ENCODE measurements at places on chromosomes 13 and 19.

DNA sequence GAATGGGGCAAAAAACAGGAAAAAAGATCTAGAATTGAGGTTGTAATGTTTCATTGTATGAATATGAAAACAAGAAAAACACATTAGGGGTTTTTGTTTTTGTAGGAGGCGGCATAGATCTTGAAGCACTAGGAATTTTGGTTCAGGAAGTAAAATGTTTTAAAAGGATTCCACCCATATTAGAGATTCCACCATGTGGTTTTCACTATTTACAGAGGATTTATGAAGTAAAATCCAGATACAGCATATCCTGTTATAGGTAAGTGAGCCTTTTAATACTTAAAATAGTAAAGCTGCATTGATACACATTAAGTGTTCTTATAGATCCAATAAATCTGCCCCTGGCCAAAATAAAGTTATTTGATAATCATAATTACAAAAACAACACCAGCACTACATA, 61.4 kb downstream of the MICU2 start:
- no peak for DNase-seq

DNA sequence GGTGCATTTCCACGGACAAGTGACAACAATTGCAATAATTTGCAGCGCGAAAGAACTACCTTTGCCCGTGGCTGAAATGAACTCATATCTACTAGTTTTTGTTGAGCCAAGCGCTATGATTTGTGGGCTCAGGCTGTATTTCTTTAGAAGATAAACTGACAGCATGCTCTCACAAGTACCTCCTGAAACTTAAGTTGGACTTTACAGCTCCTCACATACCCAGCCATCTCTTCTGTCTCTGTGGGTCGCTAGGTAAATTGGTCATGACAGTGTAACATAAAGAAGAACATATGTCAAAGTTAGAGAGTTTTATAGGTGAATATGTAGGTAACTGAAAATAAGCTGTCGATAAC, 839 bp downstream of the COG6 start:
- no peak for DNase-seq

- no peak for DNase-seq
These were observed 14.7 kb upstream of the CEACAM6 start for GRCh38 chr19:41740415-41741243.

GRCh38 chr13:107117327-107118012, 549.5 kb upstream of the ARGLU1 start:
- DNase-seq, result peak; percentile 23

DNA sequence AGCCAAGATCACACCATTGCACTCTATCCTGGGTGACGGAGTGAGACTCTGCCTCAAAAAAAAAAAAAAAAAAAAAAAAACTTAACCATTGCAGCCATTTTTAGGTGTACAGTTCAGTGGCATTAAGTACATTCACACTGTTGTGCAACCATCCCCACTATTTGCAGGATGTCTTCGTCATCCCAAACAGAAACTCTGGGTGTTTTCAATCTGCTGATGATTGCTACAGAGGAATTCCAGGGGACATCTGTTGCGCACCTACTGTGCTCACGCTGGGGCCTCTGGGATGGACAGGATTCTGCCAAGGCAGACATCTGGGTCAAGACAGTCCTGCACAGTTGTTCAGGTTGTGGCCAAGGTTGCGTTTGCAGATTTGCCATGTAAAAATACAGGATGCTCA, 2.4 kb upstream of the APOC4 start:
- no peak for DNase-seq

GRCh38 chr13:98681049-98681448, 71.4 kb downstream of the SLC15A1 start:
- DNase-seq, result no peak

DNA sequence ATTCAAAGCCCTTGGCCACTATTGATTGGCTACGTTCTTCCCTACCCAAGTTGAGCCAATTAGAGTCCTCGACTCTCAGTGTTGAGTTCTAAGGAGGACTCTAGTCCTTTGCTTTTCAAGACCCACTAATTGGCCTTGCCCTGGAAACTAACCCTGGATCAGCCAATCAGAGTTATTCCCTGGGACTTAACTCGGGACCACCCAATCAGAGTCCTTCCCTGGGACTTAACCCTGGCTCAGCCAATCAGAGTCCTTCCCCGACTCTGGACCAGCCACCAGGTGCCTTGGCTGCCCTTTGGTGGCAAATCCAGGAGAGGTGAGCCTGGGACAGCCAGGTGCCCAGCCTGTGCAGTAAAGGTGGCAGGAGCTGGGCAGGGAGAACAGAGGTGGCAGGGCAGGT, 28.7 kb downstream of the ATP8B3 start:
- no peak for DNase-seq

DNA sequence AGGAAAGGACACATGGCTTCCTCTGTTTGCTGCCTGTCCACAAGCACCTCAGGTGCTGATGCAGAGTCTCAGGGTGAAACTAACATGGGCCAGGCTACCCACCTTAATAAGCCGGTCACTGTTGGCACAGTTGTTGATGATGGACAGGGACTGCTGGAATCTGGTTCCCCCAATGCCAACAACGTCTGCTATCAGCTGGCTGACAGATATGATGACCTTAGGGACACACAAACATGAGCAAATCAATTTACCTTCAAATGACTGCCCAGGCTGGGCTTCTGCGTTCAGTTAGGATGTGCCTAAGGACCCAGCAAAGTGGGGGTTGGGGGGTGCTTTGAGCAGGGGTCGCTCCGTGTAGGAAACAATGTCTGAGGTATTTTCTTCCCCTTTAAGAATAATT, 77.1 kb upstream of the SLC15A1 start:
- DNase-seq, result no peak

DNA sequence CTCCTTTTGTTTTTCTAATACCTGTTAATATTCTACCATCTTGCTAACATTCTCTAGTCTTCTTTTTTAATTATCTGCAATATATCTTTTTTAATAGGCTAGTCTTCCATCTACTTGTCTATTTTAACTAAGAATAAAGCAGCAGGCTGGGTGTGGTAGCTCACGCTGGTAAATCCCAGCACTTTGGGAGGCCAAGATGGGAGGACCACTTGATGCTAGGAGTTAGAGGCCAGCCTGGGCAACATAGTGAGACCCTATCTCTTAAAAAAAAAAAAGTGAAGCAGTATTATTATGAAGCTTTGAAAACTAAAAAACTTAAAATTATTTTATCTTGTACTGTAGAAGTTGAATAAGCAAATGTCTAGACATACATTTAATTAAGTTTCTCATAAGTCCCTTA, 3.3 kb downstream of the UTP14C start:
- no peak for DNase-seq

GRCh38 chr13:80979035-80979641, 638.2 kb upstream of the SPRY2 start:
- peak; percentile 41 for DNase-seq

DNA sequence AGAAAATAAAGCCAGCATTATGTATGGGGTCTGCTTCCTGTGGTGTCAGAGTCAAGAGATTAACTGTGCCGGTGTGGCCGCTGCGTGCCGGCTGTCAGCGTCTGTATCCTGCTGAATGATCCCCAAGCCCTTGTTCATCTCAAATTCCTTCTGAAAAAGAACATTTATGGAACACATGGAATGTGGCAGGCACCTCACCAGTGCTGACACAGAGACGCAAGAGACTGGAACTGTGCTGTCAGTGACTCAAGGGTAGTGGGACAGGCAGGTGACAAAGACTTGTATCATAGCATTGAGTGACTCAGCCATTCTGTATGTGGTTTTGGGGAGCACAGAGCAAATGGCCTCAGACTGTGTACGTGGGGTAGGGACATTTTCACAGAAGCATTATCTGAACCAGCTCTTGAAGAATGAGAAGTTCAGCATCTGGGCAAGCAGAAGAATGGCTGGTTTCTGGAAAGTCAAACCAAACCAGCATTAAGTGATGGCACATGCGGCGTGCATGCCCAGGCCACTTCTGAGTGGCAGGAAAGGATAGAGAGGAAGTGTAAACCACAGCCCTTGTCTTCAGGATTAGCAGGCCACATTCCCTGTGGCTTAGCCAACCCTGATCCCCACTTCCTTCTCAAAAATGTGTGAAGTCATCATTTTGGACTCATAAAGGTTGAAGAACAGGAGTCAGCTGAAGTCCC, 54.0 kb upstream of the IRS2 start:
- DNase-seq, result peak; percentile 85

DNA sequence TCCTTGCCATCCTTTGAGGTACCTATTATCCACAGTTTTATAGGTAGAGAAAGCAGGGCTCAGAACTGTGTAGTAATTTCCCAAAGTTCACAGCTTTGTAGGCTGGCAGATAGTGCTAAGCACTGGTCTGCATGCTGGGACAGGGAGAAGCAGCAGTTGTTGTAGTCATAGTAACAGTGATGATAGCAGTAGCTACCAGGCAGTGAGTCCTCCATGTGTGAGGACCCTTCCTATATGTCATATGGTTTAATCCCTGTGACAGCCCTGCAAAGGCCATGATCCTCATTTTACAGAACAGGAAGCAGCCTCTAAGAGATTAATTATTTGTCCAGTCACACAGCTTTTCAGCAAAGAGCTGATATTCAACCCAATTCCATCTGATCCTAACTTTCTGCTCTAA, 21.0 kb downstream of the SERP2 start:
- DNase-seq, result no peak

DNA sequence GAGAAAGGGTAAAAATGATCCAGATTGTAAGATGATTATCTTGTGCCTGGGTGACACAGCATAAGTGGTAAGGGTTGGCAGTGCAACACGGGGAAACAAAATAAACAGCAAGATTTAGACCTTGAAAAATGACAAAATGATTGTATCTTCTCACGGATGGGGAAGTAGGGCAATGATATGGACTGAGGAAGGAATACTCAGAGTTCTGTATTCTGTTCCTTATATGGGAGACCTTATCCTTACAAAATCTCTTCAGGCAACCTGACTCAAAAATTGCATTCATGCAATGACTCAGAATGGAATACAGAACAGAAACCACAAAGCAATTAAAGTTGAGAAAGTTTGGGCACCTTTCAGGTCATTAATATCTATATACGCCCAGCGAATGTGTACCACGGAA, 149.0 kb downstream of the HS6ST3 start:
- no peak for DNase-seq

DNA sequence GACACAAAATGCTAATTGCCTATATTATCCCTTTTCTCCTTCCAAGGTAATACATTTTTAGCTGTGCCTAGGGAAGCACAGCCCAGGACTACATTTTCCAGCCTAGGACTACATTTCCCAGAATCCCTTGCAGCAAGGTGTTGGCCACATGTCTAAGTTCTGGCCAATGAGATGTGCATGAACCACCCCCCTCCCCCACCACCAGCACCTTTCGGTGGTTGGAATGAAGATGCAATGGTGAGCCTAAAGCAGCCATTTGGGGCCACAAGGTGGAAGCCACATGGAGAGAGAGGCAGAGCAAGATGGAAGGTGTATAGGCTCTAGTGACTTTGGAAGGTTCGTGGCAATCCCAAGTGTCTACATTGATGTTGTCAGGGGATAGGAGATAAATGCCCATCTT, 16.2 kb downstream of the UNC13A start:
- DNase-seq, result peak; percentile 50

GRCh38 chr19:11306337-11306736, 10.4 kb downstream of the TSPAN16 start:
- no peak for DNase-seq

- DNase-seq, result no peak
These were observed 37.6 kb upstream of the HOMER3 start for GRCh38 chr19:18978616-18979015.

- DNase-seq, result no peak
These were observed 11.4 kb downstream of the ETFB start for GRCh38 chr19:51354742-51355148.

- no peak for DNase-seq
These were observed 13.8 kb upstream of the LYPD3 start for GRCh38 chr19:43479226-43479625.

- peak; percentile 49 for DNase-seq
These were observed 3.4 kb downstream of the DNMT1 start for GRCh38 chr19:10191347-10191746.
